ENCODE measurements at places on chromosomes 4 and X.

DNA sequence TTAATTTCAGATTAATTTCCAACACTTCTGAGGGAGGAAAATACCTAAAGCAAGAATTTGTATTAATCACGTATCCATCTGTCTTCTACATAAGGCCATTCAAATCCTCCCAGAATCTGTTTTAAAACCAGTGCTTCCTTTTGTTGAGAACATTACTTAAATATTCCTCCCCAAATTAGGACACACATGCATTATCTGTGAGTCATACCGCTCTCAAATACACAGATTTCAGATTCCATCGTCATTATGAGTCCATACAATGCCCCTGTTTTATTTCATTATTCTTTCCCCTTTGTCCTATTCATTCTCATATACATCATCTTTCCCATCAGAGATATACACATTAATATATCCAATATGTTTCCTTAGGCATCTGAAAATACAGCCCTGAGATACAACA, 57.3 kb upstream of the PRSS12 start:
- no peak for DNase-seq

GRCh38 chr4:53366301-53366716, 448 bp upstream of the SCFD2 start:
- no peak for DNase-seq

DNA sequence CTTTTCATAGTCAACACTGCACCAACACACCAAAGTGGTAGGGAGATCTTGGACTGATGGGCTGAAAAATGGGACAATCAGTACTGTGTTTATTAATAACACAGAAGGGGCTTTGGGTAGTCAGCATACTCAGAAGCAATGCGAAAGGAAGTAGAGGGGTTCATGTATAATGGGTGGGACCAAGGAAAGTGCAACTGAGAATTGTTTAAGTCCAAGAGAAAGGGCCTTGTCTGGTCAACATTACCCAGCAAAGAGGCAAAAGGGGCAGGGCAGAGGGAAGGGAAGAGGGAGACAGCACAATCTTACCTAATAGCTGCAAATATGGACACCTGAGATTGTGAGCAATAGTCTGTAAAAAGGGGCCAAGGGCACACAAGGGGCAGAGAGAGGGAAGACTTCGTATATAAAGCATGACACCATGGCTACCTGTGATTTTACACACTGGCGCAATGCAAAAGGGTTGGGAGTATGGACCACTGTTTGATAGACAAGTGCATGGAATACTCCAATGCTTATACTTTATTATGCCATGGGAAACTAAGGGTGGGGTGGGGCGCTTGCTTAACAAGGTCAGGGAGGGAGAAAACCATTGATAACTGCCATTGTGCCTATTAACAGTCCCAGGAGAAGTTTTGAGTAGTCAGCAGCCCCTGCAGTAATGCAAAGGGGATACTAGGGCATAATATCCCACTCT, 279.7 kb downstream of the CHIC1 start:
- DNase-seq = no peak

DNA sequence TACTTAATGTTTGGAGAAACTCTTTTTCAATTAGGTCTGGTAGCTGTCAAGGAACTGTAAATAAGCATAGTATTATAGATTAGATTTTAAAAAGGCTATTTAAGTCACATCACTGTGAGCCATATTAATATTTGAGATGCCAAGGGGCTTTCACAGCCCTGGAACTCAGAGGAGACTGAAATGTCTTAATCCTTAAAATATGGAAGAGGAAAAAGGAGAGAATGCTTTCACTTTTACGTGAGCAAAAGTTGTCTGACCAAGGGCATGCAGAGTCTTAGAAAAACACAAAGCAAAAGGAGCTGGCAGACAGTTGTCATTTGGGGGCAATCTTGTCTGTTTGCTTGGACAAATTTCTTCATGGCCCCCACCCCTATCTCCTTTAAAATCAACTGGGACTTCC, 253.2 kb upstream of the IGFBP7 start:
- DNase-seq = no peak

DNA sequence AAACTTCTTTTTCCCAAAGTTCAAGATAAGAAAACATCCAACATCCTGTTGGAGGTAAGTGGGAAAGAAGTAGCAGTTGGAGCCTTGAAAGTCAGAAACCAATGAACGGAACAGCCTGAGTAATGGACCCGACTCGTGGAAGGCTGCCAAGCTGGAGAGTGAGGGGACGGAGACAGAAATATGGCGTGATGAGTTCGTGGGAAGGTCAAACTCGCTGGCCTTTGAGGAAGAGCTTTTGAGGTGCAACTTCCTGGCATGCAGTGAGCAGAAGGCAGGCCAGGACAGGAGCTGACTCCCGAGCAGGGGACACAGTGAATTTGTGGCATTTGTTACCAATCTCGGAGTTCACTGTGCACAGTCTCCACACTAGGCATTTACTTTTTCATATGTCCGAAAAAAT, 1.0 kb upstream of the TRIML1 start:
- no peak for DNase-seq

- no peak for DNase-seq
Measured at GRCh38 chr4:164789047-164789446, 35.1 kb downstream of the SMIM31 start.

DNA sequence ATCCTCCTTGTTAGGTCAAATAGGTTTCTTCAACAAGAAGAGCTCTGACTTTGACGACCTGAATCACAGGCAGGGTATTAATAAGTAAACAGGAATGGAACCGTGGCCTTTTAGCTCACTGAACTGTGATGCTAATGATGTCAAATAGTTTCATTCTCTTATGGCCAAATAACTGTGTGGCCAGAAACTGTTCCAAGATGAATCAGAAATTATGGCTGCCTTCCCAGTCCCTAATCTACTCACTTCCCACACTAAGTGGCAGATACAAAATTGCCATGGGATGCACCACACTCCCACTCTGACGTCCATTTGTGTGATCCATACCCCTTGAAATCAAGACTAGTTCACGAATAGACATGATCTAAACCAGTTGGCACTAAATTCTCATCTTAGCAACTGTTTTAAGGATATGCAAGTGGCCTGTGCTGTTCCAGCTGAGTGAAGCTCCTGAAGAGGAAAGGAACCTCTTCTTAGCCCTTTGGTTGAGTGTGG, 455.4 kb downstream of the IL15 start:
- no peak for DNase-seq

DNA sequence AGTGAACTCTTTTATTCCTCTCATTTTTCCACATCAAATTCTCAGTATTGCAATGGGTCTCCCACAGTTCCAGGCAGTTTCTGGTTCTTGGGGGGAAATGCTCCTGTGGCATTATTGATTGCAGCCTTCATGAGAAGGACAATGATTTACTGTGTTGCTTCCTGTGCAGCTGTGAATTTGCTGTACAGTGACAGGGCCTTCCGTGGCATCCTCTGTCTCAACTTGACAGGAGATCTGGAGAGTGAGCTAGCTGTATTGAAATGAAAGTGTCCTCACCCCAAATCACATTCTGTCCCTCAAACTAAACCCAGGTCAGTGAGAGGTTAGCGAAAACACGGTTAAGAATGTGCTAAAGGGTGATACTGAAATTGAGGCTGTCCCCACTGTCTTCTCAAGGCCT, 77.1 kb upstream of the ATOH1 start:
- no peak for DNase-seq

DNA sequence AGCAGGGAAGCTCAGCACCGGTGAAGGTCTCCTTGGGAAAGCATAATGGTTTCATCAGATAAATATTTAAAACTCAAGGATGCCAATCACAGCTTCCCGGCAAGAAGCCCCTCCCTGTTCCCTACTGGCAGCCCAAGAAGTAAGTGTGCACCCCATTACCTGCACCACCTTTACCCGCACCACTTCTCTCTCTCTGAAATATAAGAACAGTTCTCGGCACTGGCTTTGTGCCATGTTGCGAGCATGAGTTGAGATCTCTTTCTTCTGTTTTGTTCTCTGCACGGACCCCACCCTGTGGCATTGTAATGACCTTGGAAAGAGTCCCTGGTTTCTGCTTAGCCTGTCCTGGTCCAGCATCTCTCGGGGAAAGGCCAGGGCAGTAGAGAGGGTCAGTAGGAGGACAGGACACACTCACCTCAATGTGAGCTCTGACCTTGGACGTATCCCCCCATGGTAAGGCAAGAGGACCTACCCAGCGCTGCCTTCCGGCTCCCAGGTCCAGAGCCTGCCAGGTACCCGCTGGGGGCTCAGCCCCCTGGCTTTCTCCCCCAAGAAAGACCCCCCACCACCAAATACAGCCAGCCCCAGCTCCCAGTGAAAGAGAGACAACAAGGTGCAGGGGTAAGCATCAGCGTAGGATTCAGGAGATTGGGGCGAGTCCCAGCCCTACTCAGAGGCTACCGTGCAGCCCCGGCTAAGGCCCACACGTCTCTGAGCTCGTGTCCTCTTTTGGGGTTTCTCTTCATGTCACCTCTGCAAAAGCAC, 80.7 kb downstream of the PSAPL1 start:
- DNase-seq = no peak

GRCh38 chrX:46823481-46823880, 13.4 kb upstream of the RP2 start:
- no peak for DNase-seq

DNA sequence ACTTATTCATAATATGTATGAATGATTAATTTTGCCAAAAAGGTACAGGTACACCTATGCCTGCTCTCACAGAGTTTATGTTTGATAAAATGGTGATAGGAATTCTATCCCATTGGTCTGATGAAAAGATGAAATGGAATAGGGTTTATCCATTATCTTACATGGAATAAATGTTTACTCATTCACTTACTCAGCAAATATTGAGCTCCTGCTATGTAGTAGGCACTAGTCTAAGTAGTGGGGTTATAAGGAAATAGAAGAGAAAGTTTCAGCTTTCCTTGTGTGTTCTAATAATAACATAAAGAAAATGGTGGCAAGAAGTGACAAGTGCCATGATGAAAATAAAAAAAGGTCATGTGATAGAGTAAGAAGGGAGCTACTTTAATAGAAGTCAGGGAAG, 12.4 kb upstream of the SLC10A7 start:
- no peak for DNase-seq

DNA sequence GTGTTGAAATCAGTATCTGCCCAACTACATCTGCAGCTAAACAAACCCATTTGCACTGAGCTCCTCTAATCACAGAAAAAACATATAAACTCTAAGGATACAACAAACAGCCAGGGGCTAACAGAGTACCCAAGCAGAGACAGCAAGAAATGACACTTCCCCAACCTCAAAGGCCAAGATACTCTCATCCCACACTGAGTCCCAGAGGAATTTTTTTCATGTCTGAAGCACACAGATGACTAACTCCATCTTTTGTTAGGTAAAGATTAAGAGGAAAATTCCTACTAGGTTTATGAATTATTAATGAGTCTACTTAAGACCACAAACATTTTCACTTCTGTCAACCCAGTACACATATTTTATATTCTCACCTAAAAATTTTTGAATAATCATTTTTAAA, 31.6 kb downstream of the SEPSECS start:
- no peak for DNase-seq

GRCh38 chrX:83501530-83501929, 6.6 kb upstream of the POU3F4 start:
- DNase-seq = no peak

- DNase-seq = no peak
Measured at GRCh38 chr4:95295157-95295556, 253.6 kb downstream of the UNC5C start.

DNA sequence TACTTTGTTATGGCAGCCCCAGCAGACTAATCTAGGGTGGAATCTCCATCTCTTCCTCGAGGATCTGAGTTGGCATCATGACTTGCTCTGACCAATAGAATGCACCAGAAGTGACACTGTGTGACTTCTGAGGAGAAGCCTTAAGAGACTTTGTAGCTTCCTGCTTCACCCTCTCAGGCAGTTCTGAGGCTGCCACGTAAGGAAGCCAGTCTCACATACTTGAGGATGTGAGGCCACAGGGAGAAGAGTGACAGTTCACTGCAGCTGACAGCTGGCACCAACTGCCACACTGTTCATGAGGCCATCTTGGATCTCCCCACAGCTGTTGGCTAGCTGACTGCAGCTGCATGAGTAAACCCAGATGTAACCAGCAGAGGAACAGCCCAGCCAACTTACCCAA, 29.3 kb upstream of the BCOR start:
- DNase-seq = no peak

DNA sequence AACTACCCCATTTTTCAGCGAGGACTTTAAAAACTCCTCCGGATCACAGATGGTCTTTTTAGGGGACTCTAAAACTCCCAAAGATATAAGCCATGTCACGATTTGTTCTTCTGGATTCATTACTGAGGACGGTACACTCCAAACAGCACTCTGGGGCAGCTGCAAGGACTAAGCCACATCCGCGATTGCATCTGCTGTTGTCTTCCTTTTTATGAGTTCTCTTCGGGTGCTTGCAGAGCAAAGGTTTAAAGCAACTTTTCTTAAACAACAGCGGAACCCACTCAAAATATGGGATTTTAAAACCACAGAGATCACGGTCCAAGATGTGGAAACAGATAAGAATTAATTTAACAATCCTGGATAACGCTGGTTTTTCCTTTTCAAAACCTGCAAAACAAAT, at the start of gene ARHGEF6:
Gene ARHGEF6, minus strand, starts transcription at position 170 of the 400 bp plus-strand sequence. Its CDS starts 50 bp downstream, at position 120.
- DNase-seq = no peak

GRCh38 chr4:3675251-3676115, 90.7 kb upstream of the ADRA2C start:
- no peak for DNase-seq

DNA sequence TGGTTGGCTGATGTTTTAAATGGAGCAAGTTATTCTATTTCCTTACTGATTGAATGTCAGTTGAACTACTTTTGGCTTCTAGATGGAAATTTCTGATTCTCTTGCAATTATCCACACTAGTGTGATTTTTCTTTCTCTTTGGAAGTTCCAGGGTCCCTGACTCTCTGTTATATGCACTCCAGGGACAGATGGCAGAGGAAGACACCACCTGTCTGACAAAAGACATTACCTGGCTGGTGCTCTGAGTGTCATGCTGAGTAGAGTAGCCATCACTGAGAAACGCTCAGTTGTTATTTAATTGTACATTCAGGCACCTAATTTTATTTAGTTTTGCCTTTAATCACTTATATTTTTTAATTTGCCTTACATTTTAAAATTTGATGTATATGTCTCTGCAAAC, 105.4 kb upstream of the TLL1 start:
- no peak for DNase-seq

- no peak for DNase-seq
Measured at GRCh38 chrX:14029039-14029424, 660 bp downstream of the GEMIN8 start.

- DNase-seq = no peak
Measured at GRCh38 chr4:144501231-144501780, 144.7 kb upstream of the HHIP start.

- DNase-seq = no peak
Measured at GRCh38 chr4:183857040-183857439, 48.1 kb upstream of the STOX2 start.

DNA sequence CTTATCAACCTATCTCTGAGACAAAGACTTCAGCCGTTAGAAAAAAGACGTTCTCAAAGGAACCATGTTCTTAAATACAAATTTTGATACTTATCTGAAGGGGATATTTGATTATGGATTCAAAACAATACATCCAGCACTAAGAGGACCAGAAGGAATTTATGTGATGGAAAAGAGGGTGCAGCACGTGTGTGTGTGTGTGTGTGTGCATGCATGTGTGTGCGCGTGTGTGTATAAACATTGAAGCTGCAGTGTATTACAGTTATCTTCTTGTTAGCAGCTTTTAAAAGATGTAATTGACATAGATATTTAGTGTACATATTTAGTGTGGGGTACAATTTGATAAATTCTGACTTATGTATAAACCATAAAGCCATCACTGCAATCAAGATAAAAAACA, 44.9 kb downstream of the ANK2 start:
- DNase-seq = no peak
